ENCODE measurements at places on chromosomes 13 and 19. TPM values are rescaled to one million over a fixed set of nuclear protein-coding genes. Genes with fewer than 3 reads are reported as not detected.

Gene HIF3A
- 0.17 TPM for total RNA-seq

Gene RUVBL2
- 159 TPM for total RNA-seq

Gene ZNF470
- 3.1 TPM for total RNA-seq

Gene KLK2
- not detected for total RNA-seq

Gene MCEMP1
- total RNA-seq: not detected

Gene ZBTB7A
- 18.1 TPM for total RNA-seq

Gene CCL25
- not detected for total RNA-seq

Gene SIGLEC9
- total RNA-seq: not detected

Gene VAV1
- 0.14 TPM for total RNA-seq

Gene LAIR2
- not detected for total RNA-seq

Gene CBY2
- total RNA-seq: not detected

Gene CCDC70
- not detected for total RNA-seq

Gene ZNF134
- 14.9 TPM for total RNA-seq

Gene ITPKC
- 24.1 TPM for total RNA-seq

Gene LILRB2
- not detected for total RNA-seq

Gene SKA3
- 23.4 TPM for total RNA-seq

Gene TEX29
- total RNA-seq: not detected

Gene TTC9B
- not detected for total RNA-seq

Gene RPS15
- total RNA-seq: 1,826 TPM
